CD4-positive, alpha-beta memory T cell (primary cell): ENCODE measurements at places on chromosomes 11 and 22. TPM values are rescaled to one million over a fixed set of nuclear protein-coding genes. Genes with fewer than 3 reads are reported as not detected.
A peak's percentile ranks its signal among the peaks of the same experiment; 100 is the strongest.

PKP3 gene
- total RNA-seq, result not detected

DNA sequence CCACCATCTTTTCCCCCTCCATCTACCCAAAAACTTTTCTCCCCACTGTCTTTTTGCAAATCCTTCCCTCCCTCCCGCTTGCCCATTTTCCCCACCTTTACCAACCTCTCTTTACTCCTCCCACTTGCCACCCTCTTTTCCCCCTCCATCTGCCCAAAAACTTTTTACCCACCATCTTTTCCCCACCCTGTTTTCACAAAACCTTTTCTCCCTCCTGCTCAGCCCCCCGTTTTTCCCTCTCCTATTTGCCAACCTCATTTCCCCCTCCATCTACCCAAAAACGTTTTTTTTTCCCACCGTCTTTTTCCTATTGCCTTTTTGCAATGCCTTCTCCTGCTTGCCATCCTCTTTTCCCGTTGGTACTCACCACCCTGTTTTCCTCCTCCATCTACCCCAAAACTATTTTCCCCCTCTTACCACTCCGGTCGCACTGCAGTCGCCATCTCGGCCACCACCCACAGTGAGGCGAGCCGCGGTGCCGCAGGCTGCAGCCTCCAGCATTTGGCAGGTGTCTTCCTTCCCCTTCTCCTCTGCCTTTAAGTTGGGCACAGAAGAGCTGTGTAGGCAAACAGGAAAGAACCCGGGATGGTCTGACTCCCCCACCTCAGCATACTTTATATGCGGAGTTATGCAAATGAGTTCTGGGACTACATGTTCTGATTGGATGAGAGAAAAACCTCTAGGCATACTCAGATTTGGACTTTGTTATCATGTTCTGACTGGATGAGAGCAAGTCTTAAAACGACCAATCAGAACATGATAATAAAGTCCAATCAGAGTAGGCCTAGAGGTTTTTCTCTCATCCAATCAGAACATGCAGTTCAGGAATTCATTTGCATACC, 121.2 kb upstream of the VPREB1 start:
- DNase-seq, result no peak

DNA sequence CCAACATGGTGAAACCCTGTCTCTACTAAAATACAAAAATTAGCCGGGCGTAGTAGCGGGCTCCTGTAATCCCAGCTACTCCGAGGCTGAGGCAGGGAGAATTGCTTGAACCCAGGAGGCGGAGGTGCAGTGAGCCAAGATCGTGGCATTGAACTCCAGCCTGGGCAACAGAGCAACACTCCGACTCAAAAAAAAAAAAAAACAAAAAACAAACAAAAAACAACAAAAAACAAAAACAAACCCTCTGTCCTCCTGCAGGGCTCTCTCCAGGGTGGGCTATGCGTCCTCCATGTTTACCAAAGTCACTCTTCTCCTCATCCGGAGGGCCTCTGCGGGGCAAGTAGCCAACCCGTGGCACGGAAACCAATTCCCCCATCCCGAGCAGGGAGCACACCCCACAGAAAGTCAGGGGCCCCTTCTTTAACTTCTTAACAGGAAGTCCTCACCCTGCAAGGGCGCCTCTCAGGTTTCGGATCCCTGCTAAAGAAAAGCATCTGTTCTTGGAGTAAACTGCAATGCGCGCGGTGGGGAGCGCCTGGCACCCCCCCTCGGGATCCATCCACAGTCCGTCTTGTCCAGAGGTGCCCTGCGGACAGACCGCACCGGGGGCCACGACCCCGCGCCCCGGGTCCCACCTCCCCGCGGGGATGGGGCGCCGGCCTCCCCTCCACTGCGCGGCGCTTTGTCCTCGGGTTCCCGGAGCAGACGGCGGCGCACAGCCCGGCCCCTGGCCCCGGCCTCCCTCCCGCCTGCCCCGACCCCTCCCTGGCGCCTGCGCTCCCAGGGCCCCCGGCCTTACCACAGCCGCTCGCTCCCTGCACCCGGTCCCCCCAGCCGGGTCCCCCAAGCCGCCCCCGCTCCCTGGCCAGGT, 712 bp downstream of the CERK start:
- DNase-seq, result peak; percentile 67

DNA sequence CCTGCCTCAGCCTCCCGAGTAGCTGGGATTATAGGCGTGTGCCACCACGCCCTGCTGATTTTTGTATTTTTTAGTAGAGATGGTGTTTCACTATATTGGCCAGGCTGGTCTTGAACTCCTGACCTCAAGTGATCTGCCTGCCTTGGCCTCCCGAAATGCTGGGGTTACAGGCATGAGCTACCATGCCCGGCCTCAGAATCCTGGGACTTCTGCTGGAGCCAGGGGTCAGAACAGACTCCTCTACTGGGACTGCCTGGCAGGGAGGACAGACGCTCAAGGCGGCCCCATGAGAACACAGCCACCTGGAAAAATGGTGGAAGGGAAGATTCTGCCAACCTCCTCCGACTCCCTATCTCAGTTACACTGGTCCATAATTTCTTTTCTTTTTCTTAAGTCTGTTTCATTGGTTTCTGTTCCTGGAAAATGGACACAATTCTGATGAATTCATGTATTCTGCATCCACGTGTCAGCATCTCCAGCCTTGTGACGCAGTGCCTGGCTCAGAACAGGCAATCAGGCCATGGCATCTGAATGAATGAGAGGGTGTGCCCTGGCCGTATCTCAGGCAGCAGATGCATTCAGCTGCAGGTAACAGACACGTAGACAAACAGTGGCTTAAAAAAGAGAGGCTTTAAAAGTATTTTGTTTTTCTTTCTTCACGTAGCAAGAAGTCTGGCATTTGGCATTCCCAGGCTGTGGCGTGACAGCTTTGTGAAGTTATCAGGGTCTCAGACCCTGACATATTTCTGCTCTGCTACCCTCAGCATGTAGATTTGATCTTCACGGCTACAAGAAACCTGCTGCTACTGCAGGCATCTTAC, 4.8 kb downstream of the SMIM38 start:
- no peak for DNase-seq

- no peak for DNase-seq
These were observed 102.6 kb downstream of the SPON1 start for GRCh38 chr11:14065141-14065540.

DNA sequence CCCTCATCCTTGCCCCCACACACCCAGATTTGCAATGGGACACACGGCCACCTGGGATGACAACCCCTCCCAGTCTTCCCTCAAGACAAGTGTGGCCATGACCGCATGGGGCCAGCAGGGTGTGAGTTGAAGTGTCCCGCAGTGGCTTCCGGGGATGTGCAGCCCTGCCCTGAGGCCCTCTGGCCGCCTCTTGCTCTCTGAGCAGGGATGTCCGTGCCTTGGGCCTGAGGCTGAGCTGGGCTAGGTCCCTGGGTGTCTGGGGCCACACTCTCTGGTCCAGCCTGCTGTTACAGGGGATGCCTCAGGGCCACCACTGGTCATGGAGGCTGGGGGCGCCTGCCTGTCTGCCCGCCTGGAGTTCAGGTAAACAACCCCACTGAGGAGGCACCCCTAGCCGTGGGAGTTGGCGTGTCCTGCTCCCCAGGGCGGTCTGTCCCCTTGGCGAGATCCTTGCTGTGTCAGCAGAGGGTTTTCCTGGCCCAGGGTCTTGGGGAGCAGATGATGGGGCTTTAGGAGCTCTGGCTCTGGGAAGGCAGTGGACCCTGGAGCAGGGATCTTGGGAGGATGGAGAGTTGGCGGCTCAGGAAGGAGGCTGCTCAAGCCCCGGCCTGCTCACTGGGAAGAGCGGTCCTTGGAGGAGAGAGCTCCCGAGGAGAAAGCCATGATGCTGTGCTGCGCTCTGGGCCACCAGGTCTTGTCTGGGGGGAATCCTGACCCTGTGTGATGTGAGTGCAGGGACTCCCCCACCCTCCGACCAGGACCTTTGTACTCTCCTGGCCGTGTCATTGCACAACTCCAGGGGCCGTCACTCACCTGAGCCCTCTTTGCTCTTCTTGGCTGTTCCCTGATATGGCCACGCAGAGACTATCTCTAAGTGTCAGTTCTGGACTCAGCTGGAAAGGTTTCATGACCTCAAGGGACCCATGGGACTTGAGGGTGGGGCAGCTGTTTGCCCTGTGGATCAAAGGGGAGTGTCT, 67.9 kb downstream of the KCNQ1 start:
- DNase-seq, result no peak

- DNase-seq, result no peak
These were observed 62.7 kb downstream of the CSTPP1 start for GRCh38 chr11:46999217-46999616.
